Activated naive CD4-positive, alpha-beta T cell treated with anti-CD3 and anti-CD28 coated beads, Interleukin-2, amount 50 U/mL, for 16 hours (primary cell): ENCODE measurements at places on chromosomes 11 and 22.

DNA sequence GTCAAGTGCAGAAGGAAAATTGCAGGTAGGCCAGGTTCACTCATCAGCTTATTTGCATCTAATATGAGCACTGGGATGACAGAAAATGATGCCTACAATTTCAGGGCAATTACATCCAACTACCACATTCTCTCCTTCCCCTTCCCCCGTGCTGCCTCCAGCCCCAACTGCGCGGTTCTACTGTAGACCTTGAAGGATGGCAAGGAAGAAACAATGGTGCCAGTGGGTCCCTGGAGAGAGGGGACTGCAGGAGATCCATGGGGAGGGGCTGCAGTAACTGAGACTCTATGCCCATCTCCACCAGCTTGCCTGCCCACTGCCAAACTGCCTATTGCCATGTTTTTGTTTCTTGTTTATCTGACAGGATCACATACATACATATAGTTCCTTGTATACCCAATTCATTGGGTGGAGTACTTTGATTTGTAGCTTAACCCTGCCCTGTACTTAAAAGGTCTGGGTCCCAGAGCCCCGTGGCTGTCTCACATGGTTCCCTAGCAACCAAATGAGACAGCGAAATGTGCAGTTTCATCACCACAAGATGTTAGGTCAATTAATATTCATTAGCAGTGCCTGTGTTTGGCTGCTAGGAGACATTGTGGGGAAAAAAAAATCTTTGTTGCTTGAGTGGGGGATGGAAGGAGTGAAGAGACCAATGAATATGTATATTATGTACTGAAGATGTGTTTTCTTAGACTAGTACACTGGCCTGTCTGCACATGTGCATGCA is 253.5 kb upstream of the PLET1 start:
- no peak for DNase-seq

- DNase-seq: no peak
These were observed 784.8 kb downstream of the TBC1D22A start for GRCh38 chr22:47547239-47547661.

DNA sequence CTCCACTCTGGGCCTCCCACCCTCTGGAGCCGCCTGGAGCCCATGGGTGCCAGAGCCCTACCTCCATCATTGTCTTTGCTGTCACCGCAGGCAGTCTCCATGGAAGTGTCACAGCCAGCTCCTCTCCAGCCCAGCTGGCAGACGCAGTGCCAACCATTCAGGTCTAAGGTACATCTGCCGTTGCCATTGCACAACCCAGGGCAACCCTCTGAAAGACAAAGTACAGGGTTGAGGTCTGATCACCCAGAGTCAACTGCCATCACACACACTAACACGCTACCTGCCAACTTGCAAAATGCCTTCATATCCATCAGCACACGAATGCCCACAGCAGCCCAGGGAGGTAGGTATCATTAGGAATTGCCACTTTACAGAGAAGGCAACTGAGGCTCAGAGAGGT is 196.3 kb upstream of the NARS2 start:
- no peak for DNase-seq

DNA sequence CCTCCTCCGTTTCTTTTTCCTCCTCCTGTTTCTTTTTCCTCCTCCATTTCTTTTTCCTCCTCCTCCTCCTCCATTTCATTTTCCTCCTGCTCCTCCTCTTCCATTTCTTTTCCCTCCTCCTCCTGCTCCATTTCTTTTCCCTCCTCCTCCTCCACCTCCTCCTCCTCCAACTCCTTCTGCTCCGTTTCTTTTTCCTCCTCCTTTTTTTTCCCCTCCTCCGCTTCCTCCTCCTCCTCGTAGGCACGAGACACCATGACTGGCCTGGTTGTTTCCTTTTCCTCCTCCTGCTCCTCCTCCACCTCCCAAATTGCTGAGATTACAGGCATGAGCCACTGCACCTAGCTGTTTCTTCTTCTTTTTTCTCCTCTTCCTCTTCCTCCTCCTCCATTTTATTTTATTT is 25.6 kb upstream of the DRICH1 start:
- no peak for DNase-seq

- peak; percentile 22 for DNase-seq
These were observed 1.3 kb downstream of the WEE1 start for GRCh38 chr11:9574622-9575259.

GRCh38 chr11:128908391-128909246 is 17.5 kb downstream of the KCNJ5 start:
- DNase-seq: no peak
